ENCODE measurements at places on chromosomes 2 and 18.

GRCh38 chr2:50951437-50951836, 80.5 kb downstream of the NRXN1 start:
- DNase-seq, result no peak

DNA sequence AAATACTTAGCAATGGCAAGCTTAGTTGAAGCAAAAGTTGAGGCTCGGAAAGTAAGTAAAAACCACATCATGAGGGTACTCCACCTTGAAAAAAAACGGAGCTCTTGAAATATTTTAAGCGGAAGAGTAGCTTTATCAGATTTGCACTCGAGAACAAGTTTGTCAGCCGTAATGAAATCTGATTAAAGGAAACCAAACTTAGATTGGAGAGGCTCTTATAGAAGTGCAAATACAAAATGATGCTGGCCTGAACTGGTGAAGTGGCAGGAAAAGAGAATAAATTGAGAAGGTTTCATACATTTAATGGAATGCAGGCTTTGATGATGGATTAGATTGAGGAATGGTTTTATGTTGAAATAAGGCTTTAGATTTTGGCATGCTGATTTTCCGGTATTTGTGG, 484.2 kb downstream of the PID1 start:
- no peak for DNase-seq

- no peak for DNase-seq
These were observed 136.6 kb upstream of the ALKAL2 start for GRCh38 chr2:424306-425171.

GRCh38 chr18:49359732-49360444, 100.6 kb downstream of the DYM start:
- DNase-seq, result no peak

All from stimulated activated CD8-positive, alpha-beta memory T cell treated with anti-CD3 and anti-CD28 coated beads, Interleukin-12 subunit alpha, Interleukin-12 subunit beta, amount 100 ng/mL, for 4 hours (primary cell).